ENCODE measurements at places on chromosomes 12 and 14.

DNA sequence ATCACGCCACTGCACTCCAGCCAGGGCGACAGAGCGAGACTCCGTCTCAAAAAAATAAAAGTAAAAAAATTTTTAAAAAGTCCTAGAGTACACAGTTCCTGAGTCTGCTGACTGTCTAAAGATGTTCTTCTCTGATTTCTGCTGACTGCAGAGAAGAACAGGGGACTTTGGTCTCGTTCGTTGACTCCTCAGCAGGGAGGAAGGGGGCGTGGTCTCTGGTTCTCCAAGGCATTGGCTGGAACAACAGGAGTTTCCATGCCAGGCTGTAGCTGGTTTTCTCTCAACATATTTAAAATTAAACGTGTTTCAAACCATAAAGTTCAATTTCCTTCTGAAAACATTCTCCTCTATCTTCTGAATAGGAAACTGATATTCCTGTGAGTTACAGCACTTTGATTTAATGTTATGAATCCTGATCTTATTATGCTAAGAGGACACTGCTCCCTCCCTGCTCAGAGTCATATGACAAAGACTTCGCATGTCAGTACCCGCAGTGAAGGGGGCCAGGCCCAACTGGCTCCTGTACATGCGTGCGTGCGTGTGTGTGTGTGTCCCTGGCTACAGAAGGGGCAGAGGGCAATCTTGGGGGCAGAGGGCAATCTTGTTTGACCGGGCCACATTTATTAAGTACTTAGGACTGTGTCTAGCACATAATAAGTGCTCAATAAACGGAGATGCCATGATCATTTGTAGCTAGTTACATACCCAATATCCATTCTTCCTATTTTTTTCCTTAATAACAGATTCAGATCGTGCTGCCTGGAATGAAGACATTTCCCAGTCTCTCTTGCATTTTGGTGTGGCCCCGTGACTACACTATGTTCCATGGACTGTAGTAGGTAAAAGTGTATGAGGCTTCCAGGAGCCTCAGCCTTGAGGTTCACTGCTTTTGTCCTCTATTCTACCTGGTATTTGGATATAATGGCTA, 16.5 kb upstream of the HNF1A start:
- DNase-seq = no peak

- DNase-seq = peak; percentile 72
Observed at GRCh38 chr12:15336768-15337553, 14.7 kb downstream of the PTPRO start.

DNA sequence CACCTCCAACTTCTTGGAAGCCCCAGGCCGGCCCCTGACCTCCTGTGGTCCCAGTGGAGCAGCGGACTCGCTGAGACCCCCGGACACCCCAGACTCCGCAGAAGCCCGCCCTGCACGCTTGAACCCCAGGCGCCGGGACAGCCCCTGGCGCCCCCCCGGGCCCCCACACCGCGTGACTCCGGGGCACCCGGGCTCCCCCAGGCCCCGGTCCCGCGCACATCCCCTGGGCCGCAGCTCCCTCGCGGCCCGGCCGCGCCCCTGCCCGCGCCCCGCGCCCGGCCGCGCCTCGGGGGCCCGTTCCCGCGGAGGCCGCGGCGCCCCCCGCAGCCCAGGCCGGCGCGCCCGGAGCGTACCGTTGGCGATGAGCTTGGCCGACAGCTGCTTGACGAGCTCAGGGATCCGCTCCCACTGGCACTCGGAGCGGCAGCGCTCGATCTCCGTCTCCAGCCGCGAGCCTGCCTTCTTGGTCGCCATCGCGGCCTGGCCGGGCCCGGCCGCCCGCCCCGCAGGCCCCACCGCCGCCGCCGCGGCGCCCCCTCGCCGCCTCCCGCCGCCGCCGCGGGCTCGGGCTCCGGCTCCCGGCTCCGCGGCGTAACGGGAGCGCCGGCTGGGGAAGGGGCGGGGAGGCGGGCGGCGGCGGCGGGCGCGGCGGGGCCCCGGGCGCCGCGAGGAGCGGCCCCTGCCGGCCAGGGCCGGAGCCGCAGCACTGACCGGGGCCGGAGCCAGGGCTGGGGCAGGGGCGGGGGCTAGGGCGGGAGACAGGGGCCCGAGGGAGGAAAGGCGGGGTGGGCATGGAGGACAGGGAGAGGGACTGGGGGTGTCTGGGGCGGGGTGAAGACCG, at the start of gene TTC7B:
Gene TTC7B (minus strand): TSS at position 609 of the 841 bp plus-strand sequence. CDS start 135 bp downstream, at position 474.
- DNase-seq = peak; percentile 59

- peak; percentile 27 for DNase-seq
Observed at GRCh38 chr12:124992874-124993625, 395 bp upstream of the BRI3BP start.

GRCh38 chr12:7637615-7638014, 28.1 kb downstream of the APOBEC1 start:
- no peak for DNase-seq

All from fibroblast of skin of scalp (primary cell).